ENCODE measurements at places on chromosomes 2 and 18.

GRCh38 chr2:105791229-105791628, 46.5 kb downstream of the NCK2 start:
- no peaks in the 10 kb centered on the region for H3K4me1 ChIP-seq
- no peak overlapping the region for H3K4me3 ChIP-seq
- H3K27me3 ChIP-seq, result no peaks in the 10 kb centered on the region
- H3K36me3 ChIP-seq, result no peaks in the 10 kb centered on the region

DNA sequence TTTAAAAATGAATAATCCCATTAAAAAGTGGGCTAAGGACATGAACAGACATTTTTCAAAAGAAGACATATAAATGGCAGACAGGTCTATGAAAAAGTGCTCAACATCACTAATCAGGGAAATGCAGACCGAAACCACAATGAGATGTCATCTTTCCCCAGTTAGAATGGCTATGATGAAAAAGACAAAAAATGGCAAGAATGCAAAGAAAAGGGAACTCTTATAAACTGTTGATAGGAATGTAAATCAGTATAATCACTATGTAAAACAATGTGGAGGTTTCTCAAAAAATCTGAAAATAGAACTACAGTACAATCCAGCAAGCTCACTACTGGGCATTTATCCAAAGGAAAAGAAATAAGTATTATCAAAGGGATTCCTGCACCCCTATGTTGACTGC, 169.2 kb downstream of the METTL4 start:
- H3K27me3 ChIP-seq, result no peaks in the 10 kb centered on the region
- H3K27ac ChIP-seq, result no peak overlapping the region
- DNase-seq, result no peak
- no peak overlapping the region for H3K4me3 ChIP-seq
- no peaks in the 10 kb centered on the region for H3K4me1 ChIP-seq

DNA sequence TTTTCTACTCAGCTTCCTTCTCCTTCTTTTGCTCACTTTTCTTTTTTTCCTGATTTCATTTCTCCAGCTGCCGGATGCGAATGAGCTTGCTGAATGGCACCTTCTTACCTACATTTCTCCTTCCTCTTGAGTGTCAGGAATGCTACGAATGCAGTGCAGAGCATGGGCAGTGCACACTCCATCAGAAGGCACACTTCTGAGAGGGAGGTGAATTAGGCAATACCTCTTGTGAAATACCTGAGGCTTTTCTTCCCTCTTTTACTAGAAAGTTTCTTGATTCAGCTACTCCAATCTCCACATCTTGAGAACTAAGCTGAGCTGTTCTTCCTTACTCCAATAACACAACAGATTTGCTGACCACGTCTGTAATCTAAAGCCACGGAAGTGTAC, 51.1 kb downstream of the PLEKHM3 start:
- H3K4me3 ChIP-seq, result no peak overlapping the region
- peak overlapping the region; percentile 32 for H3K27ac ChIP-seq
- H3K27me3 ChIP-seq, result no peaks in the 10 kb centered on the region
- peak; percentile 88 for DNase-seq
- no peaks in the 10 kb centered on the region for H3K36me3 ChIP-seq
- H3K4me1 ChIP-seq, result peaks cover 13% of the 10 kb centered on the region

GRCh38 chr2:190587106-190587505, 52.6 kb upstream of the NEMP2 start:
- H3K27ac ChIP-seq, result no peak overlapping the region
- H3K4me3 ChIP-seq, result no peak overlapping the region
- H3K4me1 ChIP-seq, result no peaks in the 10 kb centered on the region
- no peaks in the 10 kb centered on the region for H3K27me3 ChIP-seq

- no peaks in the 10 kb centered on the region for H3K36me3 ChIP-seq
- DNase-seq, result no peak
- H3K4me3 ChIP-seq, result no peak overlapping the region
- no peak overlapping the region for H3K27ac ChIP-seq
- no peaks in the 10 kb centered on the region for H3K4me1 ChIP-seq
Observed at GRCh38 chr2:217790195-217790594, 212.6 kb downstream of the TNS1 start.

DNA sequence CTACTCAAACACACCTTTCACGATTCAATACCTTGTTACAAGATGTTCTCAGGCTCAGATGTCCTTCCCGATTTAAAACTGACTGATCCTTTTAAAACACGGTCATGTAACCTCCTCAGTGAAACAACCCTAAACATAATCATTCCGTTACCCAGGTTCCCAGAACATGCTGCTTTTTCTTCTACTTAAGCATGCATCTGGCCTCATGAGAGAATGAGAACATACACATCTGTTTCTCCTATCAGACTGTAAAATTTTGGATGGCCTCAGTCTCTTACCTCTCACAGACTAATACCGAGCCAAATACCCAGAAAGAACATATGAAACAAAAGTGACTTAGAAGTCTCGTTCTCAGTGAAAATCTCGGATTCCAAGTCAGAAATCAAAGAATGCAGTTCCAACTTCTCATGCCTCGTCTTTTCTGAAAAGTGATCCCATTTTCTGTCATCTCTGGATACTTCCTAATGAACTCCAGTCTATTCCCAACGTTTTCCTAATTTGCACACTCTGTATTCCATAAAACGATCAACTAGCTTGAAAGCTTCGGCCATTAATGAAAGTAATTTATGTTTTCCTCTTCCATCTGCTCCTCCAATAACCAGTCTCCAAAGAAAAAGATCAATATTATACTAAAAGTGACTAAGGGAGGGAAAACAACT, 919 bp downstream of the SF3B1 start:
- peaks cover 7% of the 10 kb centered on the region for H3K36me3 ChIP-seq
- H3K4me1 ChIP-seq, result peaks cover 24% of the 10 kb centered on the region
- DNase-seq, result no peak
- H3K27me3 ChIP-seq, result no peaks in the 10 kb centered on the region
- peak overlapping the region; percentile 80 for H3K27ac ChIP-seq

DNA sequence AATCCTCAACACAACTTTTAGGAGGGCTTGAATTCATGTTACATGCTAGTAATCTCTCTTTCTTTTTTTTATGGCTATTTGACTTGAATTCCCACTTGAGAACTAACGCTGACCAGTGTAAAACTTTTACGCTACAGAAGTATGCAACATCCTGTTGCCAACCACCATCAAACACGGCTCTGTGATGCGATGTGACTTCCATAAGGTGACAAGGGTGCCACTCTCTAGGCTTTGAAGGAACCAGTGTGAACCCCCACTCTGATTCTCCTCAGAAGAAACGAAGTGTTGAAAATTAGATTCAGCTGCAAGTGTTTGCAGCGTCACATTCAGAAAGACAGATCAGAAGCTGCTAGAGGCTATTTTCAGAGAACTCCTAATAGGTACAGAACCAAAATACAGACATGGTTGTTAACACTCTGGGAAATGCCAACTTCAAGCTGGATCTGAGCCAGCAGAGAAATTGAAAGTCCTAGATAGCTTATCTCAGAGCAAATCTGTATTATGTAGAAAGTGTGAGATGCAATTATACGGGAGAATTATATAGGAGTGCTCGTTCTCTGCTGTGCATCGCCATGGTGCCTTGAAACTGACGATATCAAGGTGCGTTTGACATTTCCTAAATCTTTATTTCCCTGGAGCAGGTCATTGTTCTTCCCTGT, 271.2 kb downstream of the LPIN1 start:
- no peaks in the 10 kb centered on the region for H3K27me3 ChIP-seq
- no peaks in the 10 kb centered on the region for H3K36me3 ChIP-seq
- H3K4me3 ChIP-seq, result no peak overlapping the region
- H3K27ac ChIP-seq, result no peak overlapping the region

DNA sequence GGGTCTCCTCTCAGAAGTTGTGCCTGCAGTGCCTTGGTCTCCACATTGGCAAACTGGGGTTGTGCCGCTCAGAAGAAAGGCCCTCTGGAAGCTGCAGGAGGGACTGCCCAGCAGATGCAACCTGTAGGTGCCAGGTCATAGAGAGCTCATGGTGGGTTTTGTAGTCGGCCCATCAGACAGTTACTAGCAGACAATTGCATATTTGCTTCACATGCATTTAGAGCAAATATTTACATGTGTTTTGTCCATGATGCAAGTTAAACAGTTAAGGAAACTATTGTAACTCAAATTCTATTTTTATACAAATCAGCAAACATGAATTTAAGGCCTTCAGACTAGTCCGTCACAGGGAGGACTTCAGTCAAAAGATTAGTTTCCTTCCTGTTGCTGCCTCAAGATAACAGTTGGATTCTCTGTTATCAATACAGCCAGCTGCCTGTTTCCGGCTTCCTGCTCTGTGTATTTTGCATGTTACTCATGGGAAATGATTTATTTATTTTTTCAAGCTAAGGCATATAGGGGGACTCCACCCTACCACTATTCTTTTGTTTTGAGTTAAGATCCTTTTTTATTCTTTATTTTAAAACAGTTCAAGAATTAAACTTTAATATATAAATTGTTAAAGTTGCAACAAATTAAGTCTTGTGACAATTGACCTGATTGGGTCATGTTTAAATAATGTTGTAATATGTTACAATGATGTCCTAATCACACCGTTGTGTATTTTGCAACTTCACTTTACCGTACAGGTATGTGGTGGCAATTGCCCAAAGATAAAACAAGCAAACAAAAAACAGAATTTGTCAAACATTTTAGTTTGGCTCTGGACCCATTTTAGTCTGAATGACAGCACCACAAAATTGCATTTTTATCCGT, 133.5 kb downstream of the SPTBN1 start:
- peaks cover 33% of the 10 kb centered on the region for H3K4me1 ChIP-seq
- DNase-seq, result peak; percentile 69
- no peak overlapping the region for H3K4me3 ChIP-seq
- H3K36me3 ChIP-seq, result peaks cover 4% of the 10 kb centered on the region
- H3K27me3 ChIP-seq, result no peaks in the 10 kb centered on the region

- no peak for DNase-seq
- H3K36me3 ChIP-seq, result no peaks in the 10 kb centered on the region
- no peak overlapping the region for H3K27ac ChIP-seq
- H3K27me3 ChIP-seq, result no peaks in the 10 kb centered on the region
- H3K4me1 ChIP-seq, result no peaks in the 10 kb centered on the region
- no peak overlapping the region for H3K4me3 ChIP-seq
Observed at GRCh38 chr2:112301973-112302372, 26.6 kb downstream of the ZC3H6 start.

- no peaks in the 10 kb centered on the region for H3K27me3 ChIP-seq
- no peak overlapping the region for H3K27ac ChIP-seq
- no peak overlapping the region for H3K4me3 ChIP-seq
- peaks cover 7% of the 10 kb centered on the region for H3K4me1 ChIP-seq
Observed at GRCh38 chr2:46689993-46690392, 210.6 kb downstream of the TMEM247 start.

DNA sequence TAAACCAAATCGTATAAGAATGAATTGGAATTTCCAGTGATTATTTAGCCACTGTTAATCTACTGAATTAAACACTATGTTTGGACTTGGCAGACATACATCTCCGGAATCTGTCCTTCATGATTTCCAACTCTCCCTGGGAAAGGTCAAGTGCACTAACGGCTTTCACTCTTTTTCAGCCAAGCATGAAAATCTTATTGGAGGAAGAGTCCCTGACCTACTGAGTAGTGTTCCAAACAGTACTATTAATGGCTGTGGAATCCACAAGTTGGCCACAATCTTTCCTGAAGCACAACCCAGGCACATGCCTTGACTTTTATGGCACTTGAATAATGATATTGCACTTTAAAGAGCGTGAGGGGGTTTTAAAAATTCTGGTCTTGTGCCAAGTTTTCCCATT, 318.9 kb upstream of the RND3 start:
- DNase-seq, result no peak
- no peak overlapping the region for H3K27ac ChIP-seq
- H3K27me3 ChIP-seq, result no peaks in the 10 kb centered on the region
- H3K4me3 ChIP-seq, result no peak overlapping the region
- no peaks in the 10 kb centered on the region for H3K4me1 ChIP-seq

GRCh38 chr2:98072442-98072841, 14.5 kb upstream of the VWA3B start:
- H3K4me1 ChIP-seq, result no peaks in the 10 kb centered on the region
- H3K27me3 ChIP-seq, result no peaks in the 10 kb centered on the region
- H3K4me3 ChIP-seq, result no peak overlapping the region
- no peaks in the 10 kb centered on the region for H3K36me3 ChIP-seq
- DNase-seq, result peak; percentile 21

DNA sequence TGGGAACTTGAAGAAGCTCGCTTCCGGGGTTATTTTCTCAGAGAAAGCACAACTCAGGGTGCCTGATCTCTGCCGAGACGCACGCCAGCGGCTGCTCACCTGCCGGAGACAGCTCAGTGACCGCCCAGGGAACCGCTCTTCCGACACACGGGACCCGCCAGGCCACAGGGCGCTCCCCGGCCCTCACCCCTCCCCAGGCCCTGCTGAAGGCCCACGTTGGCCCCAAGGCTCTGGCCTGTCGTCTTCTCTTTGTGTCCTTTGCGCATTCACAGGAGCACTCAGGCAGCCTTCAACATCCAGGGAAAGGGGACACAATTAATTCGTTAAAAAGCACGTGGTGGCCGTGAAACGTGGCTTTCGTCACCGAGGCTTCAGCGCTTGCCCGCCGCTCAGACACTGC, 276.3 kb upstream of the SALL3 start:
- no peaks in the 10 kb centered on the region for H3K36me3 ChIP-seq
- DNase-seq, result no peak
- no peak overlapping the region for H3K27ac ChIP-seq
- no peak overlapping the region for H3K4me3 ChIP-seq
- peaks cover 82% of the 10 kb centered on the region for H3K27me3 ChIP-seq

GRCh38 chr2:159613091-159613490, 3.3 kb downstream of the BAZ2B start:
- H3K36me3 ChIP-seq, result no peaks in the 10 kb centered on the region
- H3K4me1 ChIP-seq, result peaks cover 19% of the 10 kb centered on the region
- no peak overlapping the region for H3K27ac ChIP-seq
- DNase-seq, result no peak
- H3K4me3 ChIP-seq, result peak overlapping the region; percentile 71

DNA sequence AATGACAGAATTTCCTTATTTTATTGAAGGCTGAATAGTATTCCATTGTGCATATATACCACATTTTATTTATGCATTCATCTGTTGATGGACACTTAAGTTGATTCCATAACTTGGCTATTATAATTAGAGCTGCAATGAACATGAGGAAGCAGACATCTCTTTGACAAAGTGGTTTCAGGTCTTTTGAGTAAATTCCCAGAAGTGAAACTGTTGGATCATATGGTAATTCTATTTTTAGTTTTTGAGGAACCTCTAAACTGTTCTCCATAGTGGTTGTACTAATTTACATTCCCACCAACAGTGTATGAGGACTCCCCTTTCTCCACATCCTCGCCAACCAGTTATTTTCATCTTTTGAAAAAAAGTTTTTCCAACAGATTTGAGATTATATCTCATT, 77.5 kb downstream of the TMEM200C start:
- no peak overlapping the region for H3K4me3 ChIP-seq
- H3K36me3 ChIP-seq, result no peaks in the 10 kb centered on the region
- H3K27ac ChIP-seq, result no peak overlapping the region

- H3K27me3 ChIP-seq, result no peaks in the 10 kb centered on the region
- DNase-seq, result no peak
- 0 out of 2 replicates have a peak, but pooled peaks cover 8% of the 10 kb centered on the region for H3K4me1 ChIP-seq
- no peak overlapping the region for H3K4me3 ChIP-seq
- H3K27ac ChIP-seq, result no peak overlapping the region
Observed at GRCh38 chr2:109350526-109350925, 221.5 kb downstream of the SH3RF3 start.

GRCh38 chr2:217622205-217623060, 380.4 kb downstream of the TNS1 start:
- no peaks in the 10 kb centered on the region for H3K36me3 ChIP-seq
- no peak for DNase-seq
- H3K4me1 ChIP-seq, result no peaks in the 10 kb centered on the region
- no peak overlapping the region for H3K4me3 ChIP-seq
- H3K27me3 ChIP-seq, result peaks cover 3% of the 10 kb centered on the region
- H3K27ac ChIP-seq, result no peak overlapping the region

- H3K4me3 ChIP-seq, result no peak overlapping the region
- H3K27ac ChIP-seq, result no peak overlapping the region
- DNase-seq, result no peak
- no peaks in the 10 kb centered on the region for H3K36me3 ChIP-seq
Observed at GRCh38 chr2:216842636-216843035, 17.2 kb downstream of the TNP1 start.

Measured in PC-9 (cell line).